SK-N-MC (cell line): ENCODE measurements at places on chromosomes 2 and 18.

- DNase-seq, result no peak
Observed at GRCh38 chr2:210203558-210203957, 21.7 kb downstream of the ACADL start.

- DNase-seq, result no peak
Observed at GRCh38 chr2:139064159-139064558, 284.0 kb upstream of the NXPH2 start.

GRCh38 chr2:39545957-39546356, 108.9 kb upstream of the MAP4K3 start:
- DNase-seq, result no peak

GRCh38 chr2:80525152-80525551, 220.6 kb upstream of the LRRTM1 start:
- no peak for DNase-seq

- no peak for DNase-seq
Observed at GRCh38 chr18:26425148-26425531, 123.2 kb downstream of the KCTD1 start.

GRCh38 chr18:52766002-52766545, 426.1 kb downstream of the DCC start:
- DNase-seq, result no peak

DNA sequence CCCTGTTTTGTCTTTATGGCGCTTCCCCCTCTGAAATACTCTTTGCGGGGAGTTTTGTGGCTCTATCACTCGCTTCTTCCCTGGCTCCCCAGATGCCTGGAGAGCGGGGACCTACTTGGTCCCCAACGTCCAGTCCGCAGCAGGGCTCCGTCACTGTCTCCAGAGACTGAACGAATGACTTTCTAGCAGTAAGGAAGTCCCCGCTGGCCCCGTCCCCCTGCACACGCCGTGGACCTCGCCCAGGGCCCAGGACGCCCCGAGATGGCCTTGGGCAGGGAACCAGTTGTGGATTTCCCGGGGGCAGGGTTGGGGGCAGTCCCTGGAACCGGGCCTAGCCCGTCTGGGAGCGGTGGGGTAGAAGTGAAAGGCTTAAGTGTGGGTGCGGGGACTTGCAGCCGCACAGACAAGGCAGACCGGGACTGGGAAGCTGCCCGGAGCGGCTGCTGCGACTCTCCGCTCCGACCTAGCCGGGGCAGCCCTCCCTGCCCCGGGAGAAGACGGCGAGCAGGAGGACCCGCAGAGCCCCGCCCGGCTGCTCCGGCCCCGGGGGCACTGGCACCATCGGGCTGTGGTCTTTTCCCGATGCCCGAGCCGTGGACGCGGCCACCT, 821 bp upstream of the EPHA4 start:
- DNase-seq, result no peak

- DNase-seq, result no peak
Observed at GRCh38 chr2:26848336-26849055, 564 bp downstream of the DPYSL5 start.

GRCh38 chr2:128817171-128817570, 498.5 kb upstream of the HS6ST1 start:
- no peak for DNase-seq

DNA sequence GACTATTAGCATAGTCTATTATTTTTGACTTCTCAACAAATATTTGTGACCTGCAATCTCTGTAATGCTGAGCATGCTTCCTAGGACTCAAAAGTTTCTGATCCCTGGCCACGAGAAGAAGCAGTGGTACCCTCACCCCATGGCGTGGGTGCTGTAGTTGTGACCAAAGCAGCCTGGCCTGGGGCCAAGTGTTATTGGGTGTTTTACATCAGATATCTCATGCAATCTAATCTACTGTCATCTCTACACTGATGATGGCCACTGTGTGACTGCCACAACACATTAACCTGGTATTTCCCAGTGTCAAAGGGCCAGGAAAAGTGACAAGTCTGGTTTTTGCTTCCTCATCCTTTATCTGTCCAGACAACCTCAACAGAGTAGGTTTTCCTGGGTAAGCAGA, 80.8 kb upstream of the WIPF1 start:
- DNase-seq, result no peak

- DNase-seq, result no peak
Observed at GRCh38 chr2:14715600-14715999, 83.1 kb downstream of the LRATD1 start.

DNA sequence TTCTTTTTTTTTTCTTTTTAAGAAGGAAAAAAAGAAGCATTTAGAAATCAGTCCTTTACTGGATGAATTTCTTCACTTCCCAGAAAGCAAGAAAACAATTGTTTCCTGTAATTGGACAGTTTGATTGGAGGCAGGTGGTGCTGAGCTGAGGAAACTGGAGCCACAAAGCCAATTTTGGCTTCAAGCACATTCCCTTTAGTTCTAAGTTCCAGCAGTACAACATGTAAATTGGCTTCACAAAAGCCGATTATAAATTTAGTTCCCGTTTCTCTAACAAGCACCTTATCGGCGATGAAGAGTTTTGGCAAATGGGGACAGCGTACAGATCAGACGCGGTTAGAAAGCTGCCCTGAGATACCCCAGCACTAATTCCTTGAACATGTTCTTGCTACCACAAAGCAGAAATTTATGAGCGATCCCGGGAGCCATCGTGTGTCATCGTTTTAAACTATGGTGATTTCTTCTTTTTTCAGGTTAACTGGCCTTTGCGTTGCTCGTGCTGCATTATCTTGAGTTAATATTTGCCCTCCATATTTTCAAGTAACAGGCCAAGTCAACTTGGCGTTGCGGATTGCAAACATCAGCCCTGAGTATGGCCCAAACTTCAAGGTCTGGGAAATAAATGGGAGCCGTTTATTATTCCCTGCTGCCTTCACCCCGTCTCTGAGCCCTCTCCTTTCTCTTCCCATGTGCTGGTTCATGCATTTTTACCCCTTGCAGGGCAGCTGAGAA, 190.4 kb upstream of the ID2 start:
- DNase-seq, result no peak

DNA sequence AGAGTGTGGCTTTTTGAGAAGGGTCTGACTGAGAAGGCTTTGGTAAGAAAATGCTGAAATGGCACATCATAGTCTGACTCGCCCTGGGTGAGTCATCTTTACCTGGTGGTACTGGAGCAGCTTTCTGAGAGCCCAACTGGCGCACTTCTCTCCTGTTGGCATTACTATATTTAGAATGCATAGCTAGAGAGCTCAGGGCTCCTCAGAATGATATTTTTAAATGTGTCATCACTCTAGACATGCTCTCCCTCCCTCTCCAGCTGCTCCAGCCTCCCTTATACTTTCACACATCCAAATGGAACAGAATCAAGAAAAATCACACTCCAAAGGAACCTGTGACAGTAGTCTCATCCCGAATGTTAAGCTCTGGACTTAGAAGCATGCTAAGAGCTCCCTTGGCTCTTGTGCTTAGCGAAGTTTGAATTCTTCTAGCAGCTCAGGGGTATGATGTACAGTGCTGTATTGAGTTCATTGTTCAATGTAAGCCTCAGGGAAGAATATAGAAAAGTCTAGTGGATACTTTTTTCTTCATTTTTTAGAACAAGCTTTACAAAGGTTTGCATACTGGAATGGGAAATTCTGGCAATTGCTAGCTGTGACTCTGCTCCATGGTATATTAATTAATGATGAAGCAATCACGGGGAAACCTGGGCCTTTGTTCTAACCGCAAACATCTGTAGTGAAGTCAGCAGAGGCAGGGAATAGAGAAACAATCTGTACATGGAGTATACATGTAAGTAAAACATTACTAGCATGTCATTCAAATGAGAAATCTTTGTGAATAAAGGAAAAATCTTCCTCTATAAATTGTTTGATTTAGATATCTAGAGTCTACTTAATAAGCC, 751.2 kb upstream of the NRXN1 start:
- no peak for DNase-seq

DNA sequence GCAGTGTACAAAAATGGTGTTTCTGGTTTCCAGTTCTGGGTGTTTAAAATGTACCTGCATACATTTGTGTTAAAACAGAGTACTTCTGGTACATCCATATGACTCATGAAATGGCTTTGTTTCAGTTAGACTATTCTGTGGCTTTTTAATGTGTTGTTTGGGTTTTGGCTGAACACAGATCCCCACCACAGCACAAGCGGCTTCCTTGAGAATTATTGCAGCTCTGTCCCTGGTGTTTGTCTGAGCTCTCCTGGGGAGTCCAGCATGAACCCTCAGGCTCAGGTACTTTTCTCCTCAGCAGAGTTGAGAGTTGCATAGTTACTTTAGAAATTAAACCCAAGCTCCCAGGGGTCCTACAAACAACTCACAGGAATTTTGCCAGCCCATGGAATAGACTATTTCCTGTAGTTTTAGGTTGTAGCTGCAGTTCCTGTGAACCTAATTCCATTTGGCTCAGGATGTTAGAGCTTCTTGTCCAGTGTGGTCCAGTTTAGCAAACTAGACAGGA, 64.8 kb upstream of the EML6 start:
- DNase-seq, result no peak

DNA sequence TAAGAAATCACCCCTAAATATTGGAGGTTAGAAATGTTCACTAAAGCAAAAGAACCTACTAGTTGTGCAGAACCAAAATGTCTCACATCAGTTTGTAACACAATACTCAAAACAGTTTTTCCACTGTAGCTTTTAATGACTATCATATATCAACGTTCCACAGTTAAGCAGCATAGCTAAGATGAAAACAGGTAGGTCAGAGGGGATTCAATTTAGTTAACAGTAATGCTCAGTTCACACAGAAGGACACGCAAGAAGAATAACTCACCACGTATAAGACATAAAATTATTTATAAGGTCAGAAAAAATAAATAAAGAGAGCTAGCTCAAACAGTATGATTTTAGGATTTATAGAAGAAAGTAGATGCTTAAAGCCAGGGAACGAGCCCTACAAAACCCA, 118.9 kb upstream of the CCDC150 start:
- no peak for DNase-seq

GRCh38 chr2:30511122-30512083, 64.4 kb downstream of the LCLAT1 start:
- no peak for DNase-seq

- DNase-seq, result no peak
Observed at GRCh38 chr2:53958443-53958842, 12.3 kb downstream of the PSME4 start.

DNA sequence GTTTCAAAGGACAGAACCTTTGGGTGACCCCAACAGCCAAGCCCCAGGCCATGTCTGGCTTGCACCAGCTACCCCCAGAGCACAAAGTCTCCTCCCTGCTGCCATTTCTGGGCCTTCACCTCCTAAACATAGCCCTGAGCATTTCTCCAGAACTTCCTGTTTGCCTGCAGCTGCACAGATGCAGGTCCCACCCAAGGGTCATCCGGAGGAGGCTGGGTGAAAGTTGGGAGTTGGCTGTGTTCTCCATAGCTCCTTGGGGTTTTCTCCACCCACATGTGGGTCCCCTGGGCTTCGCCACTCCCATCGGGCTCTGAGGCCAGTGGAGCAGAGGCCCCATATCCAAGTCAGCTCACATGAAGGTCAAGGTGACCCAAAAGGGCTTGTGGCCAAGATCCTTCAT, 4.3 kb downstream of the TNP1 start:
- no peak for DNase-seq

DNA sequence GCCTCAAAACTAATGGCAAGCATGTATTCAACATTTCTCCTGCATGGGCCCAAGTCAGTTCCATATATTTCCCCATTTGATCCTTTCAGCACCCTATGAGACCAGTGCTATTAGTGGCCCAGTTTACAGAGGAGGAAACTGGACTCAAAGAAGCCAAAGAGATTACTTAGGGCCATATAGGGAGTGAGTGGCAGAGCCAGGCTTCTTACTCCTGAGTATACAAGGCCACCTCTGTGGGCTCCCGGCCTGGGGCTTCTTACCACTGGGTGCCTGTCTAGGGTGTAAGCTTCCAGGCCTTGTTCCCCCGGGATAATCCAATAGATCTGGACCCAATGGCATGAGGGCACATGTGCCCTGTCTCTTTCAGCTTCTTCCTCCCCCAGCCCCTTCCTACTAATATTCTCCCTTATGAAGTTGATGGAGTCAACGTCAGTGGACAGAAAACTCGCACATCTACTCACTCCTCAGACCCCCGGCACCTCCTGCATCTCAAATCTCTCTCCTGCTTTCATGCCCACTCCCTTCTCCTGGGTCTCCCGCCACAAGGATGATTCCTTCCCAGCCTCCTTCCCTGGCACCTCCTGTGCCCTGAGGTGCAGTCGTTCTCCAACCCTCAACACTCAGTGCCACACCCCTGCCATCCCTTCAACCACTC, 222.6 kb downstream of the ANAPC1 start:
- no peak for DNase-seq

DNA sequence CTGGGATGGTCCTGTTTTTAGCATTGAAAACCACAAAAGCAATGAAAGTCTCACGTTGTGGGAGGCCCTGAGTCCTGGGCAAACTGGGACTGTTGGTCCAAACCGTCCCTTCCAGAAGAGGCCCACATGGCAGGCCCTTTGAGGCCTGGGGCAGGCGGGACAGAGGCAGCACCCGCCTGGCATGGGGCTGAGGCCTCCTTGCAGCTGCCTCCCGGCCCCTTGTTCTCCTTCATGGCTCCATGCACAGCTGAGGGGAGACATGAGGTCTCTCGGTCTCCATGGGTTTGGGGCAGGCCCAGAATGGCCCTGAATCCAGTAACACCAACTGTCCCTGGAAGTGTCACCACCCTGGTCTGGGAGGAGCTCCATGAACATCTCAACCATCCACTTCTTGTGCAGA, 61.9 kb downstream of the RRM2 start:
- DNase-seq, result no peak

GRCh38 chr2:208708486-208708885, 301.9 kb downstream of the PTH2R start:
- no peak for DNase-seq

GRCh38 chr2:29657674-29658073, 263.7 kb downstream of the ALK start:
- no peak for DNase-seq

- no peak for DNase-seq
Observed at GRCh38 chr2:74052732-74053710, 68.3 kb downstream of the TET3 start.

GRCh38 chr2:214774108-214774507, 35.4 kb downstream of the BARD1 start:
- no peak for DNase-seq

DNA sequence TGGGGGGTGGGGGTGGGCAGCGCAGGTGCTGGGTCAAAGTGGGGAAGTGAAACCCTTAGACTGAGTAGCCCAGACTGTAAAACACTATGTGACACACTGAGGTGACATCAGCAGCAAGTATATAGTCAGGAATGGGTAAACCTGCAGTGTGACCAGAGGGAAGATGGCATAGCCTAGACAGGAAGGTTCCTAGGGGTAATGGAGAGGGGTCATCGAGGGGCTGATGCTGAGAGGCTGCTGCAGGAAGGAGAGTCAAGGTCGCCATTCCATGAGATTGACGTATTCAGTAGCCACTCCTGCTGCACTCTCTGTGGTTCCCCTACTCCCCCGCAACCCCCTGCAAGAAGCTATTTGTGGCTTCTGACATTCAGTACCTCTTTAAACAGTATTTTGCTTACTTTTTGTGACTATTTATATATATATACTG, 111.7 kb downstream of the CHST9 start:
- no peak for DNase-seq

GRCh38 chr2:68263632-68264031, 11.3 kb upstream of the PPP3R1 start:
- no peak for DNase-seq
